Neural crest cell (in vitro differentiated cells): ENCODE measurements at places on chromosomes 11 and 22. TPM values are rescaled to one million over a fixed set of nuclear protein-coding genes. Genes with fewer than 3 reads are reported as not detected.
A peak's percentile ranks its signal among the peaks of the same experiment; 100 is the strongest.

DNA sequence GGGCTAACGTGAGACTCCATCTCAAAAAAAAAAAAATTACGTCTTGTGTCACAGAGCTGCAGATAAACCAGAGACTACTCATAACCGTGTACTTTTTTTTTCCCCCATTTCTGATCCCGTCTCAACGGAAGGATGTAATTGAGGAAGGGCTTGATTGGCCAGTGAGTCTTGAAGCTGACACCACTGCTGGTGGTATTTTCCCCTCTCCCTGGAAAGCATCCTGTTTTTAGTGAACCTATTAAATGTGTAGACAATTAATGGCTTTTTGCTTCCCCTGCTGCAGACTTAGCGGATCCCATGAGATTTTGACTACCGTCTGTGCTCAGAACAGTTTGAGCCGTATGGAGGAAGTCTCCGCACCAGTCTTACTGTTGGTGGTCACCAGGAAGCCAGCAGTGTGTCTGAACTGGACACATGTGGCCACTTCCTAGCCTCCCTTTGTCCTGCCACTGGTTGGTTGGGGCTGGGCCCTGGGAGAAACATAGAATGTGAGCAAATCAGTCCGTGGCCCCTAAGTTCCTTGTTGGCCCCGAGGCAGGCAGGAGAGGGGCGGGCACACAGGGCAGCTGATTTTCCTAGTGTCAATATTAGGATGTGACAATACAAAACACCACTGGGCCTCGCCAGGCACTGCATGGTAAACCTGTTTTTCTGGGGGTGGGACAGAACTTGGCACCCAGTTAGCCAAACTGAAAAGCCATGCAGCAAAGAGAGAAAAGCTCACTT, 3.1 kb downstream of the BIK start:
- H3K4me1 ChIP-seq = peaks cover 20% of the 10 kb centered on the region
- H3K4me3 ChIP-seq = peak overlapping the region; percentile 19
- H3K27ac ChIP-seq = no peak overlapping the region

DNA sequence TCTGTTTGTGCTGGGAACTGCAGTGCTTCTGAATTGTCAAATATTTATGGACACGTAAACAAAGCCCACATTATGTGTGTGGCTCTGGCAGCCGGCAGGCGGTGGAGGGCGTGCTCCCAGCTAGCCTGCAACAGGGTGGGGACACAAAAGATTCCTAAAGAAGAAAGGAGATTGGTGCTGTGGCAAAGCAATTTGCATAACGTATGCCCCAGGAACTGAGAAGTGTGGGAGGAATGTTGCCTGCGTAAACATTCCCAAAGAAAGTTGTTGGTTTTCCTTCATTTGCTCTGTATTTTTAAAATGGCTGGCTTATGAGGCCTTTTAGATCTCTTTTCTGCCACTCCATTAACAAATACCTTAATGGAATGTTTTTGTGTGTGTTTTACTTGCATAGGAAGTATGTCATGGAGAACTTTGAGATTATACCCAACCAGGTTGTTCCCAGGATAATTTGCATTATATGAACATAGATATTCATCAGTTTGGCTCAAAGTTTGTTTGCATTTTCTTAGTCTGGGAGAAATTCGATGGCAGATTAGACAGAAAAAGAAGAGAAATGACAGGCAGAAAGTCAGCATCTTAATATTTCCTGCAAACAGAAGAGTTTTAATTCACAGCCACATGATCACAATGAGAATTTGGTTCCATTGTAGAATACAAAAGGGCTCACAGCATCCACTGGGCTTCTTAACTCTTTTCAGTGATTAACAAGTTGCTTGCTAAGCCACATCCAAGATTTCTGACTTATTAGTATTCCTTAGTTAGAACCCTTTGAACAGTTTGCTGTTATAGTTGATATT, 41.8 kb upstream of the DLAT start:
- peak; percentile 48 for DNase-seq
- peak overlapping the region; percentile 70 for H3K4me3 ChIP-seq
- peaks cover 9% of the 10 kb centered on the region for H3K36me3 ChIP-seq
- peaks cover 43% of the 10 kb centered on the region for H3K4me1 ChIP-seq
- H3K27ac ChIP-seq = peak overlapping the region; percentile 76

DNA sequence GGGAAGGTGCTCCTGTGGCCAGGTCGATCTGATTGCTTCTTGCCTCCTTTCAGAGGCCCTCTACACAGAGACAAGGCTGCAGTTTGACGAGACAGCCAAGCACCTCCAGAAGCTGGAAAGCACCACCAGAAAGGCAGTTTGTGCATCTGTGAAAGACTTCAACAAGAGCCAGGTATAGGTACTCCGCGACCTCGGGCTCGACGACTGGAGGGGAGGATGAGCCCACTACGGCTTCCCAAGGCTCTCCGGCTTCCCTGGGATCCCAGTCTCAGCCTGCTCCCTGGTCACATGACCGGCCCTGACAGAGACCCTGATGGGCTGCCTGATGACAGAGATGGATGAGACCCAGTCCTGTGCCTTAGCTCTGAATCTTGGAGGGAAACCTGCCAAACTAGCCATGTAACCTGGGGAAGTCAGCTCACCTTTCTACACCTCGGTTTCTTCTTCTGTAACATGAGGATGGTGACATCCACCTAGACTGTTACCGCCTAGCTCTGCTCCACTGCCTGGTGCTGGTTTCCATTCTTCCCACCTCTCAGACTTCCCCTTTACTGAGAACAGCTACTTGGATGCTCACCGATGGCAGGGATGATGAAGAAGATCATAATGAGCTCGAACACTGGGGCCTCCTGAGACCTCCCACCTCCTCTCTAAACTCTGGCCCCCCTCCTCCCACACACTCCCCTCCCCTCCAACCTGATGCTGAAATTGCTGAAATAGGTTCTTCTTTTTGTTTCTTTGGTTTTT, 8.9 kb downstream of the RIBC2 start:
- no peak overlapping the region for H3K4me3 ChIP-seq
- H3K36me3 ChIP-seq = peaks cover 28% of the 10 kb centered on the region
- H3K27me3 ChIP-seq = no peaks in the 10 kb centered on the region
- peaks cover 3% of the 10 kb centered on the region for H3K4me1 ChIP-seq
- H3K27ac ChIP-seq = no peak overlapping the region

DNA sequence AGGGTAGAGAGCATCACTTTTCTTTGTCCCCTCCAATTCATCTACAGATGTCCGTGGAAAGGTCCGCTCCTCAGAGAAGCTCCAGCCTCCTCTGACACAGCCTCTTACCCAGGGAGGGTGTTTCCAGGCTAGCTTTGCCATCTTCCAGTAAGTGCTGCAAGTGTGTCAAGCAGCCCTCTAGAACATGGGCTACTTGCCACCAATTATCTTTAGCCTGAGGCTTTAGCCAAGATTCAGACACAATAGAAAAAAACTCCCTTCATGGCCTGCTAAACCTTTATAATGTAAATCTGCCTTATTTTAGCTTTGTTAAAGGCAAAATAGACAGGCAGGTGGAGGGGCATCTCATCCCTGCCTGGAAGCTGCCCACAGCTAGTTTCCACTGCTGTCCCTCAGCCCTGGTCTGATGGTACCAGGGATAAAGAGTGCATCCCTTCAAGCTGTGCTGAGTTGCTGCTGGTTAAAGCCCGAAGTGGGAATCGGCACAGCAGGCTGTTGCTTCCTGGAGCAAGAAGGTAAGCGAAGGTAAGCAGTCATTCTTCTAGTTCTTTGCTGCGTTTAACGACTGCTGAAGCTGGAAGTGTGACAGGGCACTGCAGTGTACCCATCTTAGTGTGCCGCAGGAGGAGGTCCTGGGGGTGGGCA, 190.1 kb upstream of the E2F8 start:
- no peak overlapping the region for H3K27ac ChIP-seq
- no peak overlapping the region for H3K4me3 ChIP-seq
- H3K27me3 ChIP-seq = peaks cover 2% of the 10 kb centered on the region

DNA sequence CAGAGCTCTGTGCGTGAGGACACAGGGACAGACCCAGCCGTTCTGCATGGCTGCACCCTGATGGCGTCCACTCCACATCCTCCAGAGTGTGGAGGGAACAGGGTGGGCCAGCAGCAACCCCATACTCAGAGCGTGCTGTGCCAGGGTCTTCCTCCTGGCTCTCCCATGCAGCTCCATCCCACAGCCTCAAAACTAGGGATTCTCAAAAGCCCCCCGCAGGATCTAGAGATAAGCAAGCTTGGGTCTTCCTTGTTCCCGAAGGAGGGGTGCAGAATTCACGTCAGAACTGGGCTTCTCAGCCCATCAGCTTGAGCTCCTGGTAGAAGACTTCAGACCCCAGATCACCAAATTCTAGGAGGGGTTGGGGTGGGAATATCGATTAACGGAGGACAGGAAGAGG, 858.8 kb downstream of the TBC1D22A start:
- H3K4me3 ChIP-seq = no peak overlapping the region
- H3K36me3 ChIP-seq = no peaks in the 10 kb centered on the region
- no peaks in the 10 kb centered on the region for H3K27me3 ChIP-seq
- no peak for DNase-seq
- no peaks in the 10 kb centered on the region for H3K4me1 ChIP-seq
- H3K27ac ChIP-seq = no peak overlapping the region

The C11orf24 gene
- total RNA-seq = 54.2 and 54.5 TPM in 2 replicates

The ZP1 gene
- total RNA-seq = not detected in 2 replicates

The PPFIBP2 gene
- 10.1 and 11.6 TPM in 2 replicates for total RNA-seq

The PHETA2 gene
- 1.3 and 1.5 TPM in 2 replicates for total RNA-seq

The ST13 gene
- total RNA-seq = 303 and 321 TPM in 2 replicates
